ENCODE measurements at places on chromosomes 13 and 19. TPM values are rescaled to one million over a fixed set of nuclear protein-coding genes. Genes with fewer than 3 reads are reported as not detected.
A peak's percentile ranks its signal among the peaks of the same experiment; 100 is the strongest.

- no peak for DNase-seq
Measured at GRCh38 chr19:34295103-34295502, 40.7 kb downstream of the GARRE1 start.

- DNase-seq: no peak
Measured at GRCh38 chr19:42528354-42529247, at the start of gene CEACAM1. TSS of gene CEACAM1 (minus strand) at chr19:42528481. CDS start at chr19:42528374, 107 bp downstream.

GRCh38 chr13:64256751-64257150 lies 2841.1 kb upstream of the PCDH20 start:
- DNase-seq: no peak

DNA sequence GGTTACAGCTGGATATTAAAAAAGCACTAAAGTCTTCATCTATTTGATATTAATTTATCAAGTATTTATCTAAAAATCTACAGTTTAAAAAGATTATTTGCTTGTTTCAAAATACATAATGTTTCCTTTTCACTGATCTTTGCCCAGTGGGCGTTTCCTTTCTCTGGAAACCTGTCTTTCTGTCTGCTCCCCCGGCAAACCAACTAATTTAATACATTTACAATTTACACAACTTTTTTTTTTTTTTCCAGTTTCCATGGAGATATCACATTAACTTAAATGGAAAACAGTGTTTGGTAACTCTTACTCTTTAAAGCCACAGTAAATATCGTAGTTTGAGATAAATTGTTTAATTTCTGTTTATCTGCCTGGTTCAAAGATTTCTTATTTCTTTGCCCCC lies 5.3 kb downstream of the GPC6 start:
- no peak for DNase-seq

DNA sequence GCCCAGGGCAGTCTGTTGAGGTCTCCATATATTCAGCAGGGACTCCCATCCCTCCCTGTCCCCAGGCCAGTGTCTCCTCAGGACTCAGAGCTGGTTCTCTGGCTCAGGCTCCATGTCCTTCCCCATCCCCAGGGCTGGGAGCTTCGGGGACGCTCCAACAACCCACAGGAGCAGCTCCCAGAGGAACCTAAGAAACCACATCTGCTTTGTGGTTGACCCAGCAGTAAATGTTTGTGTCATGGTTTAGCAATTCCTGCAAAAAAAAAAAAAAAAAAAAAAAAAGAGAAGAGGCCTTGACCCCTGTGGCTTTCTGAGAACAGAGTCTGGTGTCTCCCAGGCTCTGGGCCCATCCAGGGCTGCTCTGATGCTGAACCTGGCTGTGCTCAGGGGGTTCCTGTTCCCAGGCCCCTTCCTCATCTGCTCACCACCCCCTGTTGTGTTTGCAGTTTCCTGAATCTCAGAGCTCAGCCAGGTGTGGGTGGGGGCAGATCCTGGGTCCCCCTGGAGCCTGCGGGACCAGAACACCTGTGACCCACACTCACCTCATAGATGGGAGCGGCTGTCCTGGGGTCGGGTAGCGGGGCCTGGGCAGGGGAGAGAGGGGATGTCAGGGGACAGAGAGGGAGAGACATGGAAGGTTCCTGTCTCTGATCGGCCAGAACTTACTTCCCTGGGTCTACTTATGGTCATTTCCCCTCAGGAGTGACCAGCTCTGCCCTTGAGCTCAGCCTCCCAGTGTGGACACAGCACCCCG lies 25.2 kb upstream of the CEACAM1 start:
- peak; percentile 79 for DNase-seq

Gene ADM5
- total RNA-seq: 0.26 TPM

Gene STOML3
- total RNA-seq: not detected
